ENCODE measurements at places on chromosomes 2 and 18.

GRCh38 chr18:79624356-79625170, 55.0 kb upstream of the CTDP1 start:
- DNase-seq = no peak

- DNase-seq = no peak
These were observed 4.9 kb upstream of the TTC21B start for GRCh38 chr2:165958313-165958960.

DNA sequence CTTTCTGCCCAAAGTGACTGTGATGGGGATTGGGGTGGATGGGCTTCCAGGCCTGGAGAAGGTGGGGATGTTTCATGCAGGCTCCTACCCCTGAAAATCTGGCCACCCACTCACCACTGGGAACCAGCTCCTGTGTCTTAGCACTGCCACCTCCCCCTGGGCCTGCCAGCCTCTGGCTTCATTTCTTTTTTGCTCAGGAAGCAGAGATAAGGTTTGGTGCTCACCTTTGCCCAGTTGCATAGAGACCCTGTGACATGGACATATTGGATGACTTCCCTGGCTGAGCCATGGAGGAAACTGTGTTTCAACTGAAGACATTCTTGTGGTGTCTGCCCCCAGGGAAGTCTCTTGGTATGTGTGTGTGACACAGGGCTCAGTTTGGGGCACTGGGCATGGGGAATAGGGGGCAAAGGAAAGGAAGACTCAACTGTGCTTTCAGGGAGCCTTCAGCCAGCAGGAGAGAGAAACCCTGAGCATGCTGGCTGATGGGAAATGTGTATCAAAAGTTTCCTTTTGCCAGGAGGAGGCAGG, 16.7 kb downstream of the CTIF start:
- no peak for DNase-seq

GRCh38 chr18:2656981-2657512, 1.5 kb downstream of the SMCHD1 start:
- no peak for DNase-seq

DNA sequence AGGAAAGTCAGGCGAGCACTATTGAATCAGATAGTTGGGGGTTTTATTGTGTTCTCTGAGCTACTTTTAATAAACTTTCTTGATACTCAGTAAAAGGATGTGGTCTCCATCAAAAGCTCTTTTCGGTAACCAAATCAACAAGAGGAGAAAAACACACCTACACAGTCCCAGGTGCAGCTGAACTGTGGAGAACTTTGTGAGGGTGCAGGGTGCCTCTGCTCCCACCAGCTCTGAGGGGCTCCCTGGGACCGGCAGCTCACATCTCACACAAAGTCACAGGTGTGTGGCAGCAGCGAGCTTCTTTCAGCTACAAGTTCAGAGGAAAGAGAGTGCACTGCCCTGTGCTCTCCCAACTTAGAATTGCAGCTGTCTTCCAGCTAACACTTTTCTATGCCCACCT, 650.4 kb downstream of the RNF144A start:
- no peak for DNase-seq

- no peak for DNase-seq
These were observed 4.8 kb downstream of the SATB2 start for GRCh38 chr2:199452991-199453379.

GRCh38 chr18:9025091-9025838, 77.2 kb upstream of the NDUFV2 start:
- DNase-seq = no peak

DNA sequence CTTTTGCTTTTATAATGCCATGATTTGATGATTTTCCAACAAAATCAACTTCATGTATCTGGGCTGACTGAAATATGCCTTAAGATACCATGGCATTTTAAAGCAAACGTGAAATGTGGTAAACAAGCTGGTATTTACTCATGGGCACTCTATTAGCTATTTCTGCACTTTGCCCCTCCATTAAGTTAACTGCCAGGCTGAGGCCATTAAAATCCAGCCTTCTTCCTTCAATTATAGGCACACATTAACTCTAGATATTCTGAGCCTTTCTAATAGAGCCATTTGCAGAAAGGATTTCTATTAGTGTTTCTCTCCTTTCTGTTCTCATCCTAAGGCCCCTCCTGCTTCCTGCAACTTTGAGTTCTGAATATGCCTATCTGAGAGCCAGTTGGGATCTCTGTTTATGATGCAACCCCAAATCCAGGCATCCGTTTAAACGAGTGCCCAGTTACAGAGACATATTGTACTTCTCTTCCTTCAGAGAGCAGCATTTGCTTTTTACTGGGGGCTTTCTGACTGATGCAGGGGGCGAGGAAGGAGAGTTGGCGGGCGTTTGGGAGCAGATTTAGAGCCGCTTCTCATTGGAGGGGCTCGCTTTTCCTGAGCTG, 1.6 kb upstream of the KCNJ3 start:
- DNase-seq = no peak

GRCh38 chr2:62461707-62462106, 44.3 kb downstream of the TMEM17 start:
- no peak for DNase-seq

GRCh38 chr2:174789001-174789400, 24.7 kb upstream of the CHRNA1 start:
- no peak for DNase-seq

- no peak for DNase-seq
These were observed 26.0 kb downstream of the SH3YL1 start for GRCh38 chr2:237878-238277.

- no peak for DNase-seq
These were observed 26.7 kb downstream of the FBLN7 start for GRCh38 chr2:112164876-112165275.

GRCh38 chr2:22487541-22487940, 897.4 kb upstream of the KLHL29 start:
- no peak for DNase-seq

GRCh38 chr18:78934551-78935225, 44.9 kb upstream of the SALL3 start:
- DNase-seq = no peak

DNA sequence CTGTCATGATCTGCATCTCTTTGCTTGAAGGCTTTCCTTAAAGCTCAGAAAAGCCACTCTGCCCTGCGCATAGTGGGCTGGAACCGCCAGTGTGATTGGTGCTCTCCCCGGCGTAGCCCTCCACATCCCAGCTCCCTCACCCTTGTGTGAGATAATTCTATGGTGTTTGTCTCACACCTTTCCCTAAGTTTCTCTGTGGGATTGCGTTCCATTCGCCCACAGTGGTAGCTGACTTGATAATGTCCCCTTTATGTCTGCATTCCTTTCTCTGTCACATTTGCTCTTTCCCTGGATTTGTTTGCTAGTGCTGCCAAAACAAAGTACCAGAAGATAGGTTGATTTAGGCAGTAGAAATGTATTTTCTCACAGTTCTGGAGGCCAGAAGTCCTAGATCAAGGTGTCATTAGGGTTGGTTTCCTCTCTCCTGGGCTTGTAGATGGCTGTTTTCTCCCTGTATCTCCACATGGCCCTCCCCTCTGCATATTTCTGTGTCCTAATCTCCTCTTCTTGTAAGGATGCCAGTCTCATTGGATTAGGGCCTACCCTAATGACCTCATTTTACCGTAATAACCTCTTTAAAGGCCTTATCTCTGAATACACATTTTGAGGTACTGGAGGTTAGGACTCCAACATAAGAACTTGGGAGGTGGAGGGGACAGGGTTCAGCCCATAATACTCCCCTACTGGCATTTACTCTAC, 7.4 kb upstream of the TMEM87B start:
- no peak for DNase-seq

- DNase-seq = no peak
These were observed 191.0 kb upstream of the LHCGR start for GRCh38 chr2:48946449-48947048.

DNA sequence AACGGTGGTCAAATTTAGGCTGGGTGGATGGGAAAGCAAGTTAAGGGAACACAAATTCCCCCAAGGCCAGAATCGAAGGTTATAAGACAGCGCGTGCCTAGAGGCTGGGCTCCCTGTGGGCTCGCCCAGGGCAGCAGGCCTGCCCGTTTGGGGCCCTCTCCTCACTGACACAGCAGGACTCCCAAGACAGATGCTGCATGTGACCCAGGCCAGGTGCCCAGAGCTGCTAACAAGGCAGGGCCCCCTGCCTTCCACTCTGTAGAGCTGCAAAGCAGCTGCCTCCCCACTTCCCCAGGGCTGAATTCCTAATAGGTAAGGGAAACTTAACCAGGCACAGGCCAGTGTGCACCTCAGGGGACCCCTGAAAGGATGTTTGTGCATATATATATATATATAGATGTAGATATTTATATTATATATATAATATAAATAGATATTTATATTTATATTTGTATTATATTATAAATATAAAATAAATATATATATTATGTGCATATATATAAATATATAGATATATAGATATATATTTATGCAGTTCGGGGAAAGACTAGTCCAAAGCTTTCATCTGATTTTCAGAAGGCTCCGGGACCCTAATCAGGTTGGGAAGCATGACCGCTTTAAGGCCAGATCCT, 43.7 kb downstream of the TMEM37 start:
- peak; percentile 39 for DNase-seq

GRCh38 chr2:201244829-201245228, 15.5 kb upstream of the CASP8 start:
- DNase-seq = no peak
